ENCODE measurements at places on chromosomes 1 and 21.

DNA sequence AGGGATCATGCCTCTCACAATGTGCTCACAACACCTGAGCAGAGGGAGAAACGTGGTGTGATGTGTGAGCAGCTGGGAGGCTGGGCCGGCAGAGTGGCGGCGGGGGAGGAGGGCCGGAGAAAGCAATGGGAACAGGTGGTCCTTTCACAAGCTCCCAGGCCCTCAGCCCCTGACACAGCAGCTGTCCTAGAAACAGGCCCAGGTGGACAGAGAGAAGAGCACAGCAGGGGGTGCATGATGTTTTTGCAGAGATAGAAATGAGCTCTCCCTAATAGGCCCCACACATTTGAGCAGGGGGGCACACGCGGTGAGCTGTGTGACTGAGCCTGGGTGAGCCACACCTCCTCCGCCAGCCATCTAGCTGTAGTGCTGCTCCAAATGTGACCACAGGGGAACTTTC is 7.6 kb upstream of the RGS16 start:
- peak; percentile 9 for DNase-seq

DNA sequence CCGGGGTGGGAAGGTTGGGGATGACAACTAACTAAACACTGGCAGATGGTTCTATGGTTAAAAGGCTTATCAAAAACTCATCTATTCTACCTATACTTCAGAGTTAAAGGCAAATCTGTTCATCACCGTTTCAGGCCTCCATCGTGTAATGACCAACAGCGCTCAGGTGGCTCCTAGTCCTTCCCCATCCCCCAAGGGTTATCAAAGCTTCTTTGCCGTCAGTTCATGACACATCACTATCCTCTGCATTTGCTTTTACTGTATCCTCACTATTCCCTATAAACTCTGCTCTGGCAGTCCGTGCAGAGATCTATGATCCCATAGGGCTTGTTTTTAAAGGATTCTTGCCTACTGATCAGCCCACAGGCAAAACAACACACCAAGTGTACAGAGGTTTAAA is 8.2 kb downstream of the HMGN1 start:
- DNase-seq, result no peak

DNA sequence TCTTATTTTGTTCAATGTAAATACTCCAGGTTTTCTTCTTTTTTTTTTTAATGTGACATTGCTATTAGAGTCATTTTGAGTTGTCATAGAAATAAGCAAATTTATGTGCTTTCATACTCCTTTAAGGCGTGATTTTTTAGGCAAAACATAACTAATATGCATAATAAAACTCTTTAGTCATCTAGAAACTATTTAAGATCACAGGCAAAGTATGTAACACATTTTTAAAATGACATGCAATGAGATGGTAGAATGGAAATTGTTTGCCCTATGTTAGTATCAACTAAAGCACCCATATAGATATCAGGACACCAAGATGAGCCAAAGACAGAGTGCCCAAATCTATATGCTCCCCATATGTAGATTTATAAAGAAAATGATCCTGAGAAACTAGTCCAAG is 41.5 kb upstream of the SGIP1 start:
- DNase-seq, result no peak

GRCh38 chr1:237045278-237046016 is 3.5 kb downstream of the RYR2 start:
- DNase-seq, result no peak

DNA sequence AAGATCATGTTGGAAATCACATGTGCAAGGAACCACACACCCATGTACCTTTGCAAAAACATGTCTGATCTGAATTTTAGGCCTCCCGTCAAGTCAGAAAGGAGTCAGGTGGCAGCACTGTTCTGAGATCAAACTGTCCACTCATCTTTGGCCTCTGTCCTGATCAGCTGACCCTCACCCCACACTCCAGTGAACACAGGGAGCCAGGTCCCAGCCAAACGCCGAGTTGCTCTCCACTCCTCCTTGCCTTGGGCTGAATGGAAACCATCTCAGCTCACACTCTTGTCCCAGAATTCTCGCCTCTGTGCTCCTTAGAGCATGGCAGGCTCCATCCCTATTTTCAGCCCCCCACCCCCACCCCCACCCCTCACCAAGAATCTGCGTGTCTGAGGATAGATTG is 4.6 kb upstream of the RNF186 start:
- DNase-seq, result no peak

DNA sequence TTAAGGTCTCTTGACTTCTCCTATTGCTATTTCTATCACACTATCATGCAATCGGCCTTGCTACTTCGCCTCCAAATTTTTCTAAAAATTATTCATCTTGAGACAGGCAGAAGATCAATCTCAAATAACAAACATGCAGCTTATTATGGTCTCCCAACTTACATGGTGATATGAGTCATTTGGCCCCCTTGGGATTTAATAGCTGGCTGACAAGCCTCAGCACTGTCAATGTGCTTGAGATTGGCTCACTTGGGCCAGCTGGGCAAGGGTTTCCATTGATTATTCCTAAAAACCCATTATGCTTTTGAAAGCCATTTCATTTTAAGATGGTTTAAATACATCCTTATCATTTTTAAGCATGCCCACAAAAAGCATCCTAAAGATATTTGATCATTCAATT is 224.5 kb upstream of the NFIA start:
- DNase-seq, result no peak

DNA sequence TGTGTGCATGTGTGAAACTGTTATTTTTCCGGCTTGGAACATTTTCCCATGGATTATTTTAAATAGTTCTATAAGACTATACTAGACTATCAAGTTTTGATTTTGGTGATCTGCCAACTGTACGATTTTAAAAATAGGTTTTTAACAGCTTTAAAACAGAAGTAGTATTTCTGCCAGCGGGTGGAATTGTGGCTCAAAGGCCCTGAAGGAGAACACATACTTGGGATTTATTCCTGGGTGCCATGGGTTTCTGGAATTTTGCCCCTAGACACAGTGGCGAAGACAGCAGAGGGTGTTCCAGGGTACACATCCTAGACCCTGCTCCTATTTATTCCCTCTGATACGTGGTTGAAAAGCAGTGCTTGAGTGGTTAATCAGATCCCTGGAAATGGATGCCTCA is 81.7 kb upstream of the IPO9 start:
- DNase-seq, result no peak

DNA sequence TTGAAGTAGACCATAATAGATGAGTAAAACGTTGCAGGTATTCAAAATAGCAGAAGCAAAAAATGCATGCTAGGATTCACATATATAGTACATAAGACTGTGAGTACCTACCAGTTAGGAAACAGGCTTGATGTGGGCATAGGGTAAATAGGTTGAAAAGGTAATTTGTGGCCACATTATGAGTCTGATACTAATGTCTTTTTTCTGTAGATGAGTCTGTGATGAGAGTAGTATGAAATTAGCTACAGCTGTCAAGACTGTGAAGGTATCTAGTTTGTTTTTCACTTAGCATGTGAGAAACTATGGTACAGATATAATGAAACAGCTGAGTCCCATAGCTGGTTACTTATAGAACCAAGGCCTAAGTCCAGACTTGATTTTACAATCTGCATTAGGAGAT is 12.4 kb upstream of the SPATA1 start:
- DNase-seq, result no peak

- DNase-seq, result no peak
Measured at GRCh38 chr1:15224974-15225373, 22.0 kb upstream of the FHAD1 start.

- DNase-seq, result no peak
Measured at GRCh38 chr1:145979746-145980456, 15.4 kb downstream of the POLR3GL start.

DNA sequence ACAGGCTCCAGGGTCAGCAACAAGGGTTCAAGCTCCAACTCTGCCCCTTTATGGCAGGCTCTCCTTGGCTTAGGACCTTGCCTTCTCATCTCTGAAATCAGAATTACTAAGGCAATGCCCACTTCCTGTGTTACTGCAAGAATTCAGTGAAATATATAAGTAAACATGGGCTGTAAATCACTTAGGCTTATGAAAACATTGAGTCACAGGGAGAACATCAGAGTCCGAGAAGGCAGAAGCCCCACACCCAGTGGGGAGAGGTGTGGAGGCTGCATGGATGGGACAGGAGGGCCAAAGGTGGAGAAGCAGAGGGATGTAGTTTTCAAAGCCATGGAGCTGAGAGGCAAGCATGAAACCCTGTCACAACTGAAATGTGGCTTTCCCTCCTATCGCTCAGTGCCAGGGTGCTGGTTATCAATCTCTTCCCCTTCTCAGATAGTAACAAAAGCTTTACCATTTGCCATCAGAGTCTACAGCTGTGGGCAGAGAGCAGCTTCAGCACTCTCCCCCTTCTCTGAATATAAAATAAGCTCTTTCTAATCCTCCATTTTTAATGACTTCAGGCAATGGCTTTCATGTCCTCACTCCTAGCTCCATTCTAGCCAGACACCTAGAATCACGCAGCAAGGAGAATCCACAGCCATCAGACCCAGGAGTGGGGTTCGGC is 3.4 kb downstream of the RGS8 start:
- DNase-seq, result no peak

DNA sequence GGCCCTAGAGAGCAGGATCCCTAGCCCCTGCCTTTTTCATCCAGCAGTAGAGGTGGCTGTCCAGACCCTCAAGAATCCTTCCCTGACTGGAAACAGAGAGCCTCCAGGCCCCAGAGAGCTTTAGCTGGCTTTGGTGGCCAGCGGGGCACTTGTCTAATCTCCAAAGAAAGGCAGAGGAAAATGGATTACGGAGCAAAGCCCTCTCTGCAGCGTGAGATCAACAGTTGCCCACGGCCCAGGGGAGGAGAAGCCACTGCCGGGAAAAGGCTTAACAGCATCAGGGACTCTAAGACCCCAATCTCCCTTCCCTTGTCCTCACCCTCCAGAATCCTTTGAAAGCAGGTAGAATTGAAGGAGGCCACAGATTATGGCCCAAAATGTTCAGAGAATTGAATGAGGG is 35.8 kb upstream of the GRIK3 start:
- no peak for DNase-seq

GRCh38 chr1:204013052-204013451 is 59.9 kb upstream of the SOX13 start:
- DNase-seq, result no peak

DNA sequence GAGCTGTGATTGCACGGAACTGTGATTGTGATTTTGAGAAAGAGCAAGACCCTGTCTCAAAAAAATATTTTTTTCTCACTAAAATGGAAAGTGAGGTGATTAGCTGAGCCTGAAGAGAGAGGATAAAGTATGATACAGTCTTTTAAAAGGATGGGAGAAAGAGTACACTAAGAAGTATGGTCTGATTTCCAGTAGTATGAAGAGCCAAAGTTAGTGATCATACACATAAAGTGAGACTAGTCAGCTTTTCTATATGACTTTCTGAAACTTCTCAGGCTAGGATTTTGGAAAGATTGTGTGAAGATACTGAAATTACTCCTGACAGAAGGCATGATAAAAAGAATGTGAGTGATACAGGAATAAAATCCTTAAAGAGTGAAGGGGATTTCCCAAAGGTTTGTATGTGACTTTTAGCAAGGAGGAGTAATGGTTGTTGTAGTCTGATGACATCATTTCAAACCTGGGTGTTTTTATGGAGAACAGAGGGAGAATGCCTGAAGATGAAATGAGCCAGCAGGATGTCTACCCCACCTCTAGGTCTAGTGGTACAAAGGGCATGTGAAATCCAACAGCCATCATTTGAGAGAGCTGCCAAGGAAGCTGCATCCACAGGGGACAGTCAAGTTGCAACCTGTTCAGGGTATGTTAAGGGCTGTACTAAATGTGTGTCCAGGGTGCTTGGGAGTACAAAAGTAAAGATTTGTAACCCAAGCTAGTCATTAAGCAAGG is 157.7 kb downstream of the PIK3R3 start:
- no peak for DNase-seq

DNA sequence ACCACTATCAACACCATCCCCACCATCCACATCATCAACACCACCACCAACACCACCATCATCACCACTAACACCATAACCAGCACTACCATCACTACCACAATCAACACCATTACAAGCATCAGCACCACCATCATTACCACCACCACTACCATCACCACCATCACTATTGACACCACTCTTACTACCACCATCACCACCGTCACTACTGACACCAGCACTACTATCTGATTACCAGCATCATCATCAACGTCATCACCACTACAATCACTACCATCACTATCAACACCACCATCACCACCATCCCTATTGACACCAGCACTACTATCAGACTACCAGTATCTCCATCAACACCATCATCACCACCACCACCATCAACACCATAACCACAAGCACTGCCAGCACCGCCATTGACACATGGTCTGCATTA is 106.1 kb upstream of the RUNX3 start:
- no peak for DNase-seq

Data from stimulated activated naive CD8-positive, alpha-beta T cell treated with anti-CD3 and anti-CD28 coated beads, Interleukin-15, Interleukin-2, amounts not matched to agents 100 U/mL and 50 U/mL, for 24 hours (primary cell).